ENCODE measurements at places on chromosomes 11 and 22.
A peak's percentile ranks its signal among the peaks of the same experiment; 100 is the strongest.

- no peak overlapping the region for H3K27ac ChIP-seq
- H3K36me3 ChIP-seq, result no peaks in the 10 kb centered on the region
- H3K4me3 ChIP-seq, result no peak overlapping the region
- no peaks in the 10 kb centered on the region for H3K4me1 ChIP-seq
Measured at GRCh38 chr11:31233425-31233824, 136.1 kb downstream of the DCDC1 start.

GRCh38 chr11:124315052-124315451 lies 1.3 kb upstream of the OR8D1 start:
- DNase-seq, result no peak
- H3K27ac ChIP-seq, result no peak overlapping the region
- H3K4me1 ChIP-seq, result no peaks in the 10 kb centered on the region
- H3K36me3 ChIP-seq, result no peaks in the 10 kb centered on the region
- H3K27me3 ChIP-seq, result no peaks in the 10 kb centered on the region

GRCh38 chr22:41459431-41459830 lies 9.1 kb downstream of the PHF5A start:
- no peaks in the 10 kb centered on the region for H3K27me3 ChIP-seq
- H3K4me3 ChIP-seq, result no peak overlapping the region
- peaks cover 31% of the 10 kb centered on the region for H3K36me3 ChIP-seq

GRCh38 chr22:45235851-45236342 lies 4.8 kb downstream of the KIAA0930 start:
- H3K4me3 ChIP-seq, result peak overlapping the region; percentile 14
- peak overlapping the region; percentile 19 for H3K27ac ChIP-seq
- peaks cover 30% of the 10 kb centered on the region for H3K4me1 ChIP-seq
- H3K27me3 ChIP-seq, result no peaks in the 10 kb centered on the region

DNA sequence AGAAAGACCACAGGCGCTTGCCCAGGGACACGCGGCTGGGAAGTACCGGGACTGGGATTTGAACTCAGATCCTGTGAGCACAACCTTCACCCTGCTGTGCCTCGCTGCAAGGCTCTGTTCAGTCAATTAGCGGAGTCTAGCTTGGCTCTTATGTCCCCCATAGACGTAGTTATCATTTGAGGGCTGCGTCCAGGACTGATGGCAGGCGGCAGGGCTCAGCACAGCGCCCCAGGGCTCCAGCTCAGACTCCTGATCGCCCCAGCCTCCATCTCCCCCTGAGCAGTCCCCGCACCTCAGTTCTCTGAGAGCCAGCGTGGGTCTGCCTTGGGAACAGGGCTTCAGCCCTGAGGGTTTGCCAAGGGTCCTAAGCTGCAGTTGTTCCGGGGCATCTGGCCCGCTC lies 19.8 kb downstream of the MRGPRG start:
- peaks cover 14% of the 10 kb centered on the region for H3K27me3 ChIP-seq
- DNase-seq, result no peak
- no peaks in the 10 kb centered on the region for H3K36me3 ChIP-seq

DNA sequence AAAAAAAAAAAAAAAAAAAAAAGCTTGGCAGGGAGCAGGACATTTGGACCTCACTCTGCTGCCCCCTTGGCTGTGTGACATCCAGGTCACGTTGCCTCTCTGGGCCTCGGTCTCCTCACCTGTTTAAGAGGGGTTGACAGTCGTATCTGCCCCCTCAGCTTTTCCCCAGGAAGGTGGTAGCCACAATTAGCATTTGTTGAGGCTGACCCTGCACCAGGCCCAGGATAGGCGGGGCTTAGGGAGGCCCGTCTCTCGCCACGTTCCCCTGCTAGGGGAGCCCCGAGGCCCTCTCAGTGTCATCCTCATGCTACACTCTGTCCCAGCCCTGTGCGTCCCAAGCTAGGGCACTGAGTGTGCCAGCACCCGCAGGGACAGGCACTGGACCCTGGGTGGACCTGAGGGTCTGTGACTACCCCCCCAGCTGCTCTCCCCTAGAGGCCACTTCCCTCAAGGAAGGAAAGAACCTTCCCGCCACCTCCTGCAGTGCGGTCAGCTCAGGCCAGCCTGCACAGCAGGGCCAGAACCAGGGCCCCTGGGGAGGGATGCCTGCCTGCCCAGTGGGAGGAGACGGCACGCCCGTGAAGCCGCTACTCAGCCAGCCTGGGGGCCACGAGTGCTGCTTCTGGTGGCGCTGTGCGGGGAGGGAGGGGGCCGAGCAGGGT lies 38.5 kb upstream of the PPARA start:
- no peak overlapping the region for H3K4me3 ChIP-seq
- H3K4me1 ChIP-seq, result peaks cover 2% of the 10 kb centered on the region
- no peaks in the 10 kb centered on the region for H3K27me3 ChIP-seq
- no peak overlapping the region for H3K27ac ChIP-seq
- no peak for DNase-seq

DNA sequence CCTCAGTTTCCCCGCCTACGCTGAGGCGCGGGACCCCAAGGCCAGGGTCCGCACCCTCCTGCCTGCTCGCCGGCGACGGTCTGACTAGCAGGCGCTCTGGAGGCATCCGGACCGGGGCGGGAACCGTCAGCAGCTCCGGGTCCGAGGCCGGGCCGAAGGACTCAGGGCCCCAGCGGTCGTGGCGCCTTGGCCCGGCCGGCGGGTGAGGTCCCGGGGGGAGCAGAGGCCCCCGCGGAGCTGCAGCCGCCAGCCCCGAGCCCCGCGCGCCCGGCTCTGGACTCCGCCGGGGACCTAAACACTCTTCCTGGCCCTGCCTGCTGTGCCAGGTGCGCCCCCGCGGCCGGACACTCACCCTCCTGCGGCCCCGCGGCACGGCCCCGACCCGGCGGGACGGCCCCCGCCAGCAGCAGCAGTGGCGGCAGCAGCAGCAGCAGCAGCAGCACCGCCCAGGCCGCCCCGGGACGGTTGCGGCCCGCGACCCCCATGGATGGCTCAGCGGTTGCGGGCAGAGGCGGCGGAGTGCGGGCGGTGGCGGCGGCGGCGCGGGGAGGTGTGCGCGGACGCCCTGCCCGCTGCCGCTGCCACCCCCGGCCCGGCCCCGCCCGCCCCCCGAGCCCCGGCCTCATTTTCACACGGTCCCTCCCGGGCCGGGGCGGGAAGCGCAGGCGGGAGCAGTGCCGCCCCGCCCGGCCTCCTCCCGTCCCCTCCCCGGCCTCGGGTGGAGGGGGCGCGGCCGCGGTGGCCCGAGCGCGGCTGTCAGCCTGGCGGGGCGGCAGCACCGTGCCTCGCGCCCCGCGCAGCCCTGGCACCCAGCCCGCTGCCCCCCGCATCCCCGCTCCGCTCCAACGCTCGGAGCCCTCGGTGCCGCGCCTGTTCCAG lies at the start of gene SCUBE2:
SCUBE2 (minus strand) TSS at position 556 of the 879 bp plus-strand sequence; CDS start at position 485, 71 bp downstream.
- peaks cover 79% of the 10 kb centered on the region for H3K27me3 ChIP-seq
- H3K4me3 ChIP-seq, result no peak within 1 kb of the TSS
- DNase-seq, result peak; percentile 10

DNA sequence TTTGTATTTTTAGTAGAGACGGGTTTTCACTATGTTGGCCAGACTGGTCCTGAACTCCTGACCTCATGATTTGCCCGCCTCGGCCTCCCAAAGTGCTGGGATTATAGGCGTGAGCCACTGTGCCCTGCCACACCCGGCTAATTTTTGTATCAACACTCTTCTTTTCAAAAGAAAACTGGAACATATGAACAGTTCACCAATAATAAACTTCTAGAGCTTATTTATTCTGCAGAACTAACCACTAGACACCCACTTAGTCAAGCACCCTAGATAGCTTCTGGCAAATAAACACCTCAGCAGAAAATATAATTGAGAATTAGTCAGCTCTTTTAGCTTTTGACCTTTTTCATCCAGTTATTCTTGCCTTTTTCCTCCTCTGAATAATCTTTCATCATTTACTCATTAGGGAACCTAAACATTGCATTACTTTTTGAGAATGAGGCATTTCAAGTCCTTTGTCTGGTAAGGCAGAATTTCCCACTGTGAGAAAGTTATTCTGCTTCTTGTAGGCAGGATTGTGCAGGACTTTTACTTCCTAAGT lies 27.3 kb upstream of the TMEM41B start:
- H3K27ac ChIP-seq, result no peak overlapping the region
- DNase-seq, result no peak
- no peak overlapping the region for H3K4me3 ChIP-seq
- no peaks in the 10 kb centered on the region for H3K27me3 ChIP-seq

DNA sequence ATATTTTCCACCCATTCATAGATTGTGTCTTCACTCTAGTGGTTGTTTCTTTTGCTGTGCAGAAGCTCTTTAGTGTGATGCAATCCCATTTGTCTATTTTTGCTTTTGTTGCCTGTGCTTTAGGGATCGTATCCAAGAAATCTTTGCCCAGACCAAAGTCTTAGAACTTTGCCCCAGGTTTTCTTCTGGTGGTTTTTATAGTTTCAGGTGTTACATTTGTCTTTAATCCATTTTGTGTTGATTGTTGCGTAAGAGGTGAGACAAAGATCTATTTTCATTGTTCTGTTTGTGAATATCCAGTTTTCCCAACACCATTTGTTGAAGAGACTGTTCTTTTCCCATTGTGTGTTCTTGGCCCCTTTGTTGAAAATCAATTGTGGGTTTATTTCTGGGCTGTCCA lies 6.4 kb downstream of the IL10RA start:
- DNase-seq, result no peak
- peaks cover 81% of the 10 kb centered on the region for H3K36me3 ChIP-seq
- peaks cover 74% of the 10 kb centered on the region for H3K4me1 ChIP-seq
- no peak overlapping the region for H3K4me3 ChIP-seq
- H3K27ac ChIP-seq, result peak overlapping the region; percentile 10

DNA sequence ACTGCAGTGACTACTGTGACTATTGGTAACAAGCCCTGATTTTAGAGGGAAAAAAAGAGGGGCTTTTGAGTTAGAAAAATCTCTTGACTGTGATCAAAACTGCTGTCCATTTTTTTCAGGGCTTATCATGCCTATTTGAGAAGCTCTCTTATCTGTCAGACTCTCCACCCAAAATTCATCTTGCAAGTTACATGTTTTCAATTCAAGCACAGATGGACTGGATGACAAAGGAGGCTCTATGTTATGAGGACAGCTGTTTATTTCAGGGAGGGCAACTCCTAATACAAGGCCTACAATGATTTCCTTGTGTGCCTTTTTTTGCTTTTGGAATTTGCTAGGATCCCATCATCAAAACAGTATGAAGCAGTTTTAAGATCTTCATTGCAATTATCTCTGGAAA lies 35.2 kb upstream of the USP47 start:
- H3K27me3 ChIP-seq, result no peaks in the 10 kb centered on the region
- no peak overlapping the region for H3K4me3 ChIP-seq
- no peak for DNase-seq
- no peaks in the 10 kb centered on the region for H3K4me1 ChIP-seq
- H3K27ac ChIP-seq, result no peak overlapping the region

DNA sequence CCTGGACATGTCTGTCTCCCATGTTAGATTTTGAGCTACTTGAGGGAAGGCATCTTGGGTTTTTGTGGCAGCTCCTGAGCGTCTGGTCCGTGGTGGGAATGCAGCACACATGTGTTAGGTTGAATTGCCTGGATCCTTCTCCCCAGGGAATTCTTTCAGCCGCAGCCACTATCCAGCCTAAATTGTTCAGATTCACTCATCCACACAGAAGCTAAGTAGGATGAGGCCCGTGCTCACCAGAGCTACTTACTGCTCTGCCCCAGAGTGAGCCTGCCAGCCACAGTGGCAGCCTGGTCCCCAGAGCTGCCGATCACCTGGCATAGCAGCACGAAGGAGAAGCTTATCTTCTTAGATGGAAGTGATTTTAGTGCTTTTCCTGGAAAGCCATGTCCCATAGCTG lies 34.4 kb upstream of the SORL1-AS1 start:
- H3K27ac ChIP-seq, result no peak overlapping the region
- no peak for DNase-seq

GRCh38 chr11:63490551-63491239 lies at the start of gene PLAAT5:
Gene PLAAT5 (minus strand): TSS chr11:63491167. CDS start chr11:63491034, 133 bp downstream.
- no peak within 1 kb of the TSS for H3K27ac ChIP-seq
- H3K36me3 ChIP-seq, result no peaks in the 10 kb centered on the region
- H3K4me1 ChIP-seq, result peaks cover 13% of the 10 kb centered on the region
- H3K4me3 ChIP-seq, result peak within 1 kb of the TSS; percentile 75
- H3K27me3 ChIP-seq, result peaks cover 34% of the 10 kb centered on the region

- no peak overlapping the region for H3K4me3 ChIP-seq
- H3K4me1 ChIP-seq, result no peaks in the 10 kb centered on the region
- H3K27me3 ChIP-seq, result peaks cover 26% of the 10 kb centered on the region
Measured at GRCh38 chr11:5258543-5259262, 4.1 kb upstream of the HBG2 start.

DNA sequence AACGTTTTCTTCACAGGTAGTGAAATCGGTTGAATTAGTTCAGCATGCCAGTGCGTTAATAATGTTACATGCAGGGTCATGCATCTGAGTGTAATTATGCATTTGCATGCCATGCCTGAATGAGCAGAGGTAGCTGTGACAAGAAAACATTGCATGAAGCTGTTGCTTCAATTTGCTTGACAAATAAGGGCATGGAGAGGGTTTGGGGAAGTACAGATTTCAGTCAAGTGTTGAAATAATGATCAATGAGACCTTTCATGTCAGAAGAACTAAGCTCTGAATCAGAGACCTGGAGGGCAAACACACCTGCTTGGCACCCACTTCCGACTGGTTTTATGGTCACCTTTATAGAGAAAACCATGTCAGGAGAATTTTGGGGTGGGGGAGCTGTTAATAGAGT lies 221.4 kb downstream of the DBX1 start:
- H3K36me3 ChIP-seq, result no peaks in the 10 kb centered on the region
- no peak overlapping the region for H3K4me3 ChIP-seq
- peaks cover 3% of the 10 kb centered on the region for H3K27me3 ChIP-seq
- no peak for DNase-seq

DNA sequence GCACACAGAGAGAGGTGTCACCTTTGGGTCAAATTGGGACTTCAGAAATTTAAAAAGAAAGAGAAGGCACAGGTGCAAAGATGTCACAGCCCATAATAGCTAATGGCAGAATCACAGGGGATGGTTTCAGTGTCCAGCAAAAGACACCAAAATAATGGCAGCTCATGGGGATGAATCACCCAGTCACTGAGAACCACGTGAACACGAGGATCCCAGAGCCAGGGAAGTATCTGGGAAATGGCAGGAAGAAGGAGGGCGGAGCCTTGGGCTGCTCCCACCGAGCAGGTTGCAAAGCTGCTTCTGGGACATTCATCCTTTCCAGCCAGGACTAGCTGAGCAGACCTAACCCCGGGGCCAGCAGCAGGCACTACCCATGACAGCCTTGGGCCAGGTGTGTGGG lies 45.6 kb downstream of the TRMU start:
- no peak overlapping the region for H3K27ac ChIP-seq
- no peaks in the 10 kb centered on the region for H3K27me3 ChIP-seq
- H3K4me3 ChIP-seq, result no peak overlapping the region
- no peaks in the 10 kb centered on the region for H3K4me1 ChIP-seq
- H3K36me3 ChIP-seq, result no peaks in the 10 kb centered on the region
